SJSA1 (cell line): ENCODE measurements at places on chromosomes 12 and 14.

DNA sequence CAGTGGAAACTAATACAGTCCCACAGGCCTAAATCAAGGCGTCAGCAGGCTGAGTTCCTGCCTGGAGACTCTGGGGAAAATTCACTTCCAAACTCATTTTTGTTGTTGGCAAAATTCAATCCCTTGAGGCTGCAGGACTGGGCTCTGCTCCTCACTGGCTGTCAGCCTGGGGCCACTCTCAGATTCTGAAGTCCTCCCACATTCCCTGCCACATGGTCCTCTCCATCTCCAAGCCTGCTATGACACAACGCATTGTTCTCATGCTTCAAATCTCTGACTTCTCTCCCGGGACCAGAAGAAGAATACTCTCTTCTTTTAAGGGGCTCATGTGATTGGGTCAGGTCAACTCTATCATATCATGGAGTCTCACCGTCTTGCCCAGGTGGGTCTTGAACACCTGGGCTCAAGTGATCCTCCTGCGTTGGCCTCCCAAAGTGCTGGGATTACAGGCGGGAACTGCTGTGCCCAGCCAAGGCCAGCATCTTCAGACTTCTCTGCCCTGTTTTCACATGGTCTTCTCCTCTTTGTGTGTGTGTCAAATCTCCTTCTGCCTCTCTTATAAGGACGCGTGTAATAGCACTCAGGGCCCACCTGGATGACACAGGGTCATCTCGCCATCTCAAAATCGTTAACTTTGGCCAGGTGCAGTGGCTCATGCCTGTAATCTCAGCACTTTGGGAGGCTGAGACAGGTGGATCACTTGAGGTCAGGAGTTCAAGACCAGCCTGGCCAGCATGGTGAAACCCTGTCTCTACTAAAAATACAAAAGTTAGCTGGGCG, 9.7 kb downstream of the P2RX7 start:
- DNase-seq, result no peak

DNA sequence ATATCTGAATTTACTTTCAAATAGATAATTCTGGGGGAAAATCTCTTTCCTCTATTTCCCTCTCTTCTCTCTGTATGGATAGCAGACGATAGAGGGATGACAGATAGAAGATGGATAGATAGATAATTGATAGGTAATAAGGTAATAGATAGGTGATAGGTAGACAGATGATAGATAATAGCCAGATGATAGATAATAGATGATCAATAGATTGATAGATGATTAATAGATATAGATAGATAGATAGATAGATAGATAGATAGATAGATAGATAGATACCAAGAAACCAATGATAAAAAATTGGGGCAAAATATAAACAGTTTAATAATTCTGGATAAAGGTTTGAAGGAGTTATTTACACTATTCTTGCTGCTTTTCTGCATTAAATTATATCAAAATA, 26.6 kb upstream of the RIMBP2 start:
- DNase-seq, result no peak

DNA sequence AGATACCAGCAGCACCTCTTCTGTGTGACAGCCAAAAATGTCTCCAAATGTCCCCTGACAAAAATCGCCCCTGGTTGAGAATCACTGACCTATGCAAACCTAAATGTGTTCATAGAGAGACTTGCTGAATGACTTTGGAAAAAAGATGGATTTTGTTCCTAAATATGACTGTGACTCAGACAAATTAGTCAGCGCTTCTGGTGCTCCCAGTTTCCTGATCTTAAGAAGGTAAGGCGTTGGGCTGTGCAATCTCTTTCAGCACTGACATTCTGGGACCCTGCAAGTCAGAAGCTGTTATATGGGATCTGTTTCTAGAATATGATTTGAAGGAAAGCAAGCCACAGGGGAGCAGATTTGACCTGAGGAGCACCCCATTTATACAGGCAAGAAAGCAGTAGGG, 90.6 kb upstream of the PWP1 start:
- DNase-seq, result no peak

DNA sequence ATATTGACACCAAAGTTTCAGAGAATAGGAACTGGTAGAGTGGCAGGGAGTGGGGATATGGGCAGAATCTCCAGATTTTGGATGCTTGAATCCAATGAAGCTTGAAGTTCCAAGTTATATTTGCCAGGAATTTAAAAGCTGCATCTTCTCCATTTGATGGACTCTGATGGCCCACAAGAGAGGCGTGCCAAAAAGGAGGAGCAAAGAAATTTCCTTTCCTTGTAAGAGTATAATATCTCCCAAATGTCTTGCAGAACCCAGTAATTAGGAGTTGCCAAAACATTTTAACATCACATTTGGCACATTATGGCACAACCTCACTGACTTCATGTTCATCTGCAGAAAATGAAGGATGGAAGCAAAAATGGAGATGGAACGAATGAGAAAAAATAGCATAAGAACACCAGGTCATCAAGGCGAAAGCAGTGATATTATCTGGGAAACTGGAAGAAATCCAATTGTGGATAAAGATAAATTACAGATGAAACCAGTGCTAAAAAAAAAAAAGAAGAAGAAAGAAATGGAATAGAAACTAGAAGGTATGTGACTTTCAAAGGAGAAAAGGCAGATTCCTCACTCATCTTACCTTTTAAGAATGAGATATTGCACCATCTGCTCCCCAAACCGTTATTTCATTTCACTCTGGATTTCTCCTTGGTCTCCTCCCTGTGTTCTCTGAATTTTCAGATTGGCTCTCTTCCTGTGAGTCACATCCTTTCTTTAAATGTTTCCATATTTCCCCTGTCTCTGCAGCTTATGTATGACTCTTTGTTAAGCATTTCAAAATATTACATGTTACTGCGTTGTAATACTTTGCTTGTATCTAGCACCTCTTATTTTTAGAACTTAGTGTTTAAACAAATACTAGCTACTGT, 13.5 kb upstream of the FLRT2 start:
- DNase-seq, result no peak

DNA sequence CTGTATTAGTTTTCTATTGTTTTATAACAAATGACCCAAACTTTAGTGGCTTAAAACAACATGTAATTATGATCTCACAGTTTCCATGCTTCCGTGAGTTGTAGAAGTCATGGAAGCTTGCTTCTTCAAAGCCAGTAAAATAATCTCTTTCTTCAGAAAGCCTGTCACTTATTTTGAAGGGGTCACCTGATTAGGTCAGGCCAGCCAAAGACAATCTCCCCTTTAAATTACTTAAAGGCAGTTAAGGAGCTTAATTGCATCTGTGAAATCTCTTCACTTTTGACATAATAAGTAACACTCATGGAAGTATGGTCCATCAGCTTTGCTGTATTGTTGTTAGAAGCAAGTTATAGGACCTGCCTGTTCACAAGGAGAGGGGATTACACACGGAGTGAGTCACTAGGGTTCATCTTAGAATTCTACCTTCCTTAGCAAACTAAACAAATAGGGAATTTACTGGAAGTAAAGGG, 89.8 kb downstream of the FAR2 start:
- no peak for DNase-seq

DNA sequence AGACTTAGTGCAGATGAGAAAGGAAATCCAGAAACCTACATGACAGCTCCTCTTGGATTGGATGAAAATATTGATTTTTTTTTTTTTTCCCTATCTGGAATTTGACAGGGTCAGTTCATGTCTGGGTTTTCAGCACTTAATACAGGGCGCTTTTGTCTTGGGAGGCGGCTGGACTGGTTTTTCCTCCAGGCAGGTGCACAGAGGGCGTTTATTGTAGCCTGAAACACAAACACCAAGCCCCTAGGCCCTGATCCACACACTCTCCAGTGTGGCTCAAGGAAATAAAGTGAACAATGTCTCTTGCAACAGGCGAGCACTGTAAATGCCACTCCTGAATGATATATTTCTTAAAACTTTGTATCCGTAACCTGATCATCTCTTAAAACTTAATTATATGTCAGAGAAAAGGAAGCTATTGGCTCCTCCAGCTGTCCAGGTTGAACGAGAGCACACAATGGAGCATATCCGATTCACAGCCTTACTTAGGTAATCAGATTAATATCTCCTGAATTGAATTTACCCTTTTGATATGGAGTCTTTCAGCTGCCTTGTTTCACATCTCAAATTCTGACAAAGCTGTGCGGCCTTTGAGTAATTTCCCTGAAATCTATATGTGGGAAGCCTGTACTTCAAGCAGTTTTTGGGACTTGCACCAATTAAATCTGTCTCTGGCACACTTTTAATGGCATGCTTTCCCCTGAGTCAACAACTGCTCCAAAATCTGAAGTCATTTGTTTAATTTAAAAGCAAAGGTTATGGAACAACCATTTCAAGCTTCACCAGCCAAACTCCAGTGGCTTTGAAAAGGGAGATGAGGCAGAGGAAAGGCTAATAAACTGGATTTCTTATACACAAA, 485.7 kb downstream of the ZFP36L1 start:
- DNase-seq, result no peak

GRCh38 chr14:93008381-93008780, 85.4 kb downstream of the CHGA start:
- DNase-seq, result no peak
